ENCODE measurements at places on chromosomes 7 and 10.
A peak's percentile ranks its signal among the peaks of the same experiment; 100 is the strongest.

- no peak for DNase-seq
Measured at GRCh38 chr10:63812501-63812900, 291.3 kb downstream of the REEP3 start.

DNA sequence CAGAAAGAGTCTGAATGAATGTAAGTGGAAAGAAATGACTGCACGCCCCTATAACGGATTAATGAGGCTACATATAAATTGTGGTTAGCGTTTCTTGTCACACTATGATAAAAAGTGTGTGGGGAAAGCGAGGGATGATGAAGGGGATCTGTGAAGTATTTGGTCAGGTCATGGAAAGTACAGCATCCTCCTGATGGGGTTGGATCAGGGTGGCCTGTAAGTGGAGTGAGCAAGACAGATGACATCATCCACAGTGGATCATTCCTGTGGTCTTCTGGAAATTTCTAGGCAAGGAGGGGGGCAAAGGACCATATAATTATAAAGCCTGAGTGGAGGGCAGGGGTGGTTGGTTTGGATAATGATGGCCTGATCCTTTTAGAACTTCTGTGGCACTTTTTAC, 606.0 kb downstream of the INHBA start:
- DNase-seq: no peak

- DNase-seq: peak; percentile 41
Measured at GRCh38 chr7:1667566-1668395, 2.3 kb upstream of the ELFN1 start.

- DNase-seq: no peak
Measured at GRCh38 chr10:132302421-132303310, 5.1 kb downstream of the STK32C start.

DNA sequence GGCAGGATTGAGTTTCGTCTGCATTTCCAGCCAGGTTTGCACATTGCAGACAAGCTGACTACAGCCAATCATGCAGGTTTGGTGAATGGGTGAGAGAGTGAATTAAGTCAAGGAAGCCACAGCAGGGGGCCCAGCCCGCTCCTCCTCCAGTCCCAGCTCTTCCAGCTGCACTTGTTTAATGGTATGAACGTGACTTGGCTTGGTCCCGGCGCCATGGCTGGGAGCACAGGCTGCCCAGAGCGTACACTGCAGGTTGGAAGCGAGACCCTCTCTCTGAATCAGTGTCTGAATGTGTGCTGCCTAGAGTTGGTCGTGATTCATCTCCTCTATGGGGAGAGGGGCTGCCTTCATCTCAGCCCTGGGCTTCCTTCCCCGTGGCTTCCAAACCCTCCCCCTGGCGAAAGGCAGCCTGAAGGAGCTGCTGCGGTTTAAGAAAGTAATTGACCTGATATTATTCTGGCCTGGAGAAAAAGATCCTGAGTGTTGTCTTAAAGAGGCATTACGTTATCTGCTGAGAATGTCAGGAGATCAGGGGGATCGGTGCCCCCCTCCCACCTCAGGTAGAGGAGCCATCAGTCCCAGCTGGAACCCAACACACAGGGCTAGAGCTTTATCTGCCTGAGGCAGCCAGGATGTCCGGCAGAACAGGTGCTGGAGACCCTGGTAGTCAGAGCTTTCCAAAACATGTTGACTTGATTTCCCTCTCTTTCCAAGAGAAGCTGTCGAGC, 132.1 kb downstream of the COL26A1 start:
- DNase-seq: peak; percentile 69

DNA sequence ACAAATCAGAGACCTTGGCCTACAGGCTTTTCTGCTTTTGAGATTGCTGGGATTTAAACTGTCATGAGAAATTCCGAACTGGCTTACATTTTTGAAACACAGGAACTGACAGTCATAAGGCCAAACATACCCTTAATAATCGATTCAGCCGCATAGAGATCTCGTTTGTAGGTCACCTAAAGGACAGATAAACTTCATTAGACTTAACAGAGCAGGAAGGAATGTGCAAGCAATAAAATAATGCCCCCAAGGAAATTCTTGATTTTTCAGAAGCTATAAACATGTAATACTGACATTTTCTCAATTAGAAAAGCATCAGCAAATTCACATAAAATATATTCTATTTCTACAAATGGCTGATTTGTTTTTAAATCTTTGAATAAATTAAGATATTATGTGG, 120.0 kb downstream of the CRPPA start:
- DNase-seq: no peak

DNA sequence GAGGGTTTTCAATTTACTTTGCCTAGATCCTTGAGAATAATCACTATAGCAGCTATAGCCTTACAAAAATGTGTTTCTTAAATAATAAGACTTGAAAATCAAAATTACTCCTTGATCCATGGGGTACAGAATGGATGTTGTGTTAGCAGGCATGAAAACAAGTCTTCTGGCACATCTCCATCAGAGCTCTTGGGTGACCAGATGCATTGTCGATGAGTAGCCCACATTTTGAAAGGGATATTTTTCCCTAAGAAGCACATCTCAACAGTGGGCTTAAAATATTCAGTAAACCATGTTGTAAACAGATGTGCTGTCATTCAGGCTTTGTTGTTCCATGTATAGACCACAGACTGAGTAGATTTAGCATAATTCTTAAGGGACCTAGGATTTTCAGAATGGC, 827.8 kb downstream of the GRM8 start:
- no peak for DNase-seq

DNA sequence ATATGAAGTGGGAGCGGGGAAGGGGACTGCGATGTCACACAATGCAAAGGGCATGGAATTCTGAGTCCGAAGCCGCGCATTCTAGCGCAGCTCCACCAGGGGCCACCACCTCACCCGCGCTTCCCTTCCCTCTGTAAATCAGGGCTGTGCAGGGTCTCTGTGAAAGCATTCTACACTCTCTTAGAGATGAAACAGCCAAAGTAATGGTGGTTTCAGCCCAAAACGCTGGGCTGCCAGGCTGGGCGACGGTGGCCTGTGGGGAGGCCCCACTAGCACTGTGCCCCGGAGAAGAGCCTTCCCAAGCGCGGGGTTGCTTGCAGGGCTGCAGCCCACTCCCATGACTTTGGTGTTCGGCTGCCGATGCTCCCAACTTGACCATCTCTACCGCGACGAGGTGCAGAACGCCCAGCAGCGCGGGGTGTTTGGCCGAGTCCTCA, 11.4 kb downstream of the ATG9B start:
- DNase-seq: peak; percentile 76

DNA sequence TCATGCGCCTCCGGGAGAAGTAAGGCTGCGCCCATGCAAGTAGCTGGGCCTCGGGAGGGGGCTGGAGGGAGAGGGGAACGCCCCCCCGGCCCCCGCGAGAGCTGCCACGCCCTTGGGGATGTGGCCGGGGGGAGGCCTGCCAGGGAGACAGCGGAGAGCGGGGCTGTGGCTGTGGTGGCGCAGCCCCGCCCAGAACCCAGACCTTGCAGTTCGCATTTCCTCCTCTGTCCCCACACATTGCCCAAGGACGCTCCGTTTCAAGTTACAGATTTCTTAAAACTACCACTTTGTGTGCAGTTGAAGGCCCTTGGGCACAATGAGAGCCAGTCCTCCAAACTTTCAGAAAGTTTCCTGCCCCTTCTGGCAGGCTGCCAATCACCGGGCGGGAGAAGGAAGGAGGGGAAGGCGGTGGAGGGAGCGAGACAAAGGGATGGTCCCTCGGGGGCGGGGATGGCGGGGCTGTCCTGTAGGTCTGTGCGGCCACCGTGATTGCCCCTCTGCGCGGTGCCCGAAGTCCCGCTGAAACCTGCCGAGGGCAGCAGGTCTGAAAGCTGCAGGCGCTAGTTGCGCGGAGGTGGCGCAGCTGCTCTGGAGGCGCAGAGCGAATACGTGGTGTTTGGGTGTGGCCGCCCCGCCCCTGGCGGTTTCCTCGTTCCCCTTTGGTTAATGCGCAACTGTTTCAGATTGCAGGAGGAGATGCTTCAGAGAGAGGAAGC, 2.1 kb downstream of the VIM start:
- peak; percentile 89 for DNase-seq

- no peak for DNase-seq
Measured at GRCh38 chr7:83201355-83201754, 38.7 kb upstream of the PCLO start.

- DNase-seq: no peak
Measured at GRCh38 chr10:110045772-110046171, 38.0 kb downstream of the ADD3 start.

GRCh38 chr7:157609516-157609915, 272.7 kb downstream of the DNAJB6 start:
- DNase-seq: no peak

GRCh38 chr7:104241135-104241534, 33.3 kb upstream of the ORC5 start:
- DNase-seq: no peak

GRCh38 chr10:103451831-103452505, at the start of gene CALHM2:
CALHM2 (minus strand) TSS chr10:103452370; CDS start chr10:103449941, 2,429 bp downstream.
- DNase-seq: peak; percentile 72

- no peak for DNase-seq
Measured at GRCh38 chr7:140702774-140703173, 6.3 kb downstream of the NDUFB2 start.

DNA sequence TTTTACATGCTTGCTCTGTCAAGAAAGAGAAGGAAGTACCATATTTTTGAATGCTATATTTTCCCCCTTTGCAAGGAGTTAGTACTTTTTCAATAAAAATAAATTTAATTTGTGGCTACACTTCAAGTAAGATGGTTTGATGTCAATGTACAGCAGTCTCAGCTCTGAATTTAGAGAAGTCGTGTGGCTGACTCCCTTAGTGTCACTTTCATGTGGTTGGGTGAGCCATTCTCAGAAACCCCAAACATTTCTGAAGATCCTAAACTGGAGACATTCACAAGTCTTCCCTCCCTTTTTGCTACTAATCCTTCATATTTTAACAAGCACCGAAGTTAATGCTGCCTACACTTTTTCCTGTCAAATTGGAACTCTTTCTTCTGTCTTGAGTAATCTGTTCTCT, 244.4 kb downstream of the DYNC1I1 start:
- no peak for DNase-seq

- DNase-seq: no peak
Measured at GRCh38 chr7:99027841-99028240, 116.1 kb downstream of the SMURF1 start.

- no peak for DNase-seq
Measured at GRCh38 chr10:123446449-123447156, 219.6 kb upstream of the GPR26 start.

DNA sequence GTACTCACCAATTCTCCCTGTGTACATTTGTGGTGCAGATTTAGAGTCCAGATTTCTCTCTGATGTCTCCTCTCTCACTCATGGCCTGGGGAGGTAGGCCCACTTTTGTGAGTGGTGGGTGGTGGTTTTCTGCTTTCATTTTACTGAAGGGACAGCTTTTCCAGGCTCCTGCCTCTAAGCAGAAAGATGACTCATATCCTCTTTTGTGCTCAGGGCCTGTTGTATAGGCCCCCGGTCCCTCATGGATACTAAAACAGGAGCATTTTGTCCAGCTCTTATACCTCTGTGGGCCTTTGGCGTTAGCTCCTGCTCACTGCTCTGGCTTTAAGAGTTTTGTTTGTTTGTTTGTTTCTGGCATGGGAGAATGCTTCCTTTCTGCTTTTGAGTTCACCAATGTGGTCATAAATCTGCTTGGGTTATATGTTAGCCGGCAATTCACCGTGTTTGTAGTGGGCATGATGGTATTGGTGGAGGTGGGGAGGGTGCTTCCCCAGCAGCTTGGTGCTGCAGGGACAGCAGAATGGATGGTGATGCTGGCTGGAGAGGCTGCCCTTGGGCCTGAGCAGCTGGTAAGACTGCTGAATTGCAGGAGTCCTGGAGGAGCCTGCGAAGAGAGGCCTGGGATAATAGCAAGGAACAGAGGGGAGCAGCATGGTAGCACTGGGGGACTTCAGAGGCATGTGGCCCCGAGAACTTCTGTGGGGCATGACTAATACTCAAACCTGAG, 468.7 kb downstream of the RPS24 start:
- DNase-seq: no peak

DNA sequence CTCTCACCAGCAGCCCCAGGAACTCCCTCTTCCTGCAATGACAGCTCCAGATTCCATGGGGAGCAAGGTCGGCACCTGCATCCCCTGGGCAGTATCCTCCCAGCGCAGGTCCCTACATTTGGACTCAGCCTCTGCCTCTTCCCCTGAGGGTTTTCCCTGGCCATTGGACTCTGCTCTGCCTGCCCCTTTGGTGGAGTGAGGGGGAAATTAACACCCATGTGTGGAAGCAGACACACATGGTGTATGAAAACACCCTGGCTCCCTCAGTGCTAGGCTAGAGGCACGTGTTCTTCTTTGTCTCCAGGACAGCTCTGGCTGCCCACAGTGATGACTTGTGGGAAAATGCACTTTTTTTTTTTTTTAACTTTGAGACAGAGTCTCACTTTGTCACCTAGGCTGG, 8.4 kb downstream of the PRF1 start:
- no peak for DNase-seq

- no peak for DNase-seq
Measured at GRCh38 chr7:91358303-91358702, 94.1 kb downstream of the FZD1 start.

DNA sequence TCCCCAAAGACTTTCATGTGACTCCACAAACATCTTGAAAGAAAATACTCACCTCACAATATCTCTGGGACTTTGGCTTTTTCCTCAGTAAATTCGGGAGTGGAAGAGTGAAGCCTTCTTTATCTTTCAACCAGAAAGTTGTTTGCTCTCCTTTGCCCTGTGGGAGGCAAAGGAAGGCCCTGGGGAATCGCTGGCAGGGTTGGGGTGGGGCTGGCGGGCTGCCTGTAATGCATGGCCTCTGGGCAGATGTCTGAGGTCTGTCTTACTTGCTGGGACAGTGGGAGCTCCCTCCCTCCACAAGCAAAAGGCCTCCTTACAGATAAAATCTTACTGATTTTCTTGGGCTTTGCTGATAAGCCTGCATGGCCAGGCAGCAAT, 24.9 kb downstream of the TECTB start:
- DNase-seq: peak; percentile 35

GRCh38 chr10:34163075-34163905, 651.8 kb downstream of the PARD3 start:
- DNase-seq: no peak

DNA sequence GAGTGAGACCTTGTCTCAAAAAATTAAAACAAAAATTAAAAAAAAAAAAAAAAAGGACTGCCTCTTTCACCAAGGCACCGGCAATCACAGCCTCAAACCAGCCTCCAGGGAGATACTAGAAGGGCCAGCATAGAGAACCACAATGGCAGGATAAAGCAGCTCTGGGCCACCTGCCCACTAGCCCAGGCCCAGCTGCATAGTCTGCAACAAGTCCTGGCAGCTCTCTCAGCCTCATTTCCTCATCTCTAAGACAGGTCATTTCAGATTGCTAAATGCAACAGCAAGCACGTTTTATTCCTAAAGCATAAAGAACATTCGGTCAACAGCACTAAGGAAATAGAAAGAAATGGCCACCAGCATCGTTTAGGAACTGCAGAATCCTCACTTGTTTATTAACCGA, 28.8 kb downstream of the XPNPEP1 start:
- DNase-seq: peak; percentile 24

DNA sequence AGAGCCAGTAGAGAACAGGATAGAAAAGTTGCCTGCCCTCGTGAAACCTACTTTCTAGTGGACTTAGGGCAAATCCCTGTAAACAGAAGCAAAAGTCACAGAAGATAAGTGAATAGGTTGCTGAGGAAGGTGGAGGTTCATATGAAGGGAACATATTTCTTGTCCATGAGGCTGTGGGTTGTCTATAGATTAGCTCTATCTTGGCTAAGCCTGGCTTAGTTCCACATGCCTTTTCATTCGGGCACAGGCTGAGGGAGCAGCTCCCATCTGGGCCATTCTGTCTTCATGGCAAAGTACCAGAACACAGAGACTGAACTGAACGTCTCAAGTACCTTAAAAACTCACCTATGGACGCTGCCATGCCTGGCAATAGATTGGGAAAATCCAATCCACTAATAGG, 45.3 kb downstream of the BZW2 start:
- DNase-seq: no peak
